Fibroblast of the aortic adventitia (primary cell): ENCODE measurements at places on chromosomes 11 and 22. TPM values are rescaled to one million over a fixed set of nuclear protein-coding genes. Genes with fewer than 3 reads are reported as not detected.

The SELENOM gene
- total RNA-seq = 82.0 and 97.9 TPM in 2 replicates

The MYO7A gene
- 0.33 and 0.45 TPM in 2 replicates for total RNA-seq

The OSM gene
- not detected in 2 replicates for total RNA-seq

The CHRDL2 gene
- total RNA-seq = not detected in 2 replicates

The HBE1 gene
- total RNA-seq = not detected in 2 replicates

The GDPD4 gene
- not detected in 2 replicates for total RNA-seq

The SLC5A12 gene
- total RNA-seq = 0.09 TPM in 1 of 2 replicates, not detected in the other
